RPMI7951 (cell line): ENCODE measurements at places on chromosomes 3 and 15.
A peak's percentile ranks its signal among the peaks of the same experiment; 100 is the strongest.

- no peak for DNase-seq
Measured at GRCh38 chr3:125192190-125193035, 20.1 kb downstream of the SLC12A8 start.

GRCh38 chr3:39295184-39295775 lies 15.4 kb upstream of the CX3CR1 start:
- DNase-seq, result no peak

DNA sequence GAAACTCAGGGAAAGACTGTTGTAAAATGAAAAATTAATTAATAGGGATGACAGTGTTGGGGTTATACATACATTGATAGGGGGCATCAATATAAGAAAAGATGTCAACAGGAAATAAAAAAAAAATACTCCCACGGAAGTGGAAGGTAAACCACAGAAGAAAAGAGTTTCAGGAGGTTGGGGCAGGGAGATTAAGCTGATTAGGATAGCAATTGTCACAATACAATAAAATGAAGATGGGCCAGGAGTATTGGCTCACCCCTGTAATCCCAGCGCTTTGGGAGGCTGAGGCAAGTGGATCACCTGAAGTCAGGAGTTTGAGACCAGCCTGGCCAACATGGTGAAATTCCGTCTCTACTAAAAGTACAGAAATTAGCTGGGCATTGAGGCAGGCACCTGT lies 536.1 kb downstream of the AGBL1 start:
- DNase-seq, result no peak

GRCh38 chr15:76840830-76841460 lies 64.2 kb downstream of the SCAPER start:
- DNase-seq, result peak; percentile 47

GRCh38 chr15:65901336-65901735 lies 32.0 kb downstream of the RAB11A start:
- no peak for DNase-seq

DNA sequence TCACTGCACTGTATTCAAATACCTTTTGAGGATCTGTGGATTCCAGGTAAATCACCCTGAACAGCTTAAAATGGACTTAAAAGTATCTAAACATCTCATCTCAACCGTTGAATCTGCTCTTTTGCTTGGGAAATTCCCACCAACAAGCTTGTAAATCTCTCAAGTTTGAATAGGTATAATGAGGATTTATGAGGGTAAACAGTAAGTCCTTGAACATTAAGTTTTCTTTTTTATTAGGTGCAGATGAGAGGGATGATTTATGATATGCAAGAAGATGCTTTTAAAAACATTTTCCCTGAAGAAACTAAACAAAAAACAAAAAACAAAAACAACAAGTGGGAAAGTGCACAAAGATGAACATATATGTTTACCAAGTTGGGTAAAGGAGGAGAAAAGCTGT lies 290.6 kb downstream of the ROBO1 start:
- DNase-seq, result no peak

DNA sequence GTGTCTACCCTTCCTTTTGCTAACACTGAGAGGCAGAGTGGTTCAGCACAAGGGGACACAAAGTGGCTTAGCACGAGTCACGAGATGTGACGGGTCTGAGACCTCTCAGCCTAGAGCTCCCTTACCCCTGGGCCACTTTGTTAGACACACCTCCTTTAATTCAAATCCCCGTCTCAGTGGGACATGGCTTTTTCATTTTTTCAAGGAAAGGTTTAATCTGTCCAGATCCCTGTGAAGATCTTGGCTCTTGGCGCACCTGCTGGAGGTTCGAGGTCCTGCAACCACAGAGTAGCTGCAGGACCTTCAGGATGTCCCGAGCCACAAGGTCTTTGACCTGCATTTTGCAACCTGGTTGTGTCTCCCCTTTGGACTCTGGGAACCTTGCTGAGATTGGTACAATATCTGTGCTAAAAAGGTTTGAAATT lies 52.0 kb downstream of the LPP start:
- DNase-seq, result no peak

DNA sequence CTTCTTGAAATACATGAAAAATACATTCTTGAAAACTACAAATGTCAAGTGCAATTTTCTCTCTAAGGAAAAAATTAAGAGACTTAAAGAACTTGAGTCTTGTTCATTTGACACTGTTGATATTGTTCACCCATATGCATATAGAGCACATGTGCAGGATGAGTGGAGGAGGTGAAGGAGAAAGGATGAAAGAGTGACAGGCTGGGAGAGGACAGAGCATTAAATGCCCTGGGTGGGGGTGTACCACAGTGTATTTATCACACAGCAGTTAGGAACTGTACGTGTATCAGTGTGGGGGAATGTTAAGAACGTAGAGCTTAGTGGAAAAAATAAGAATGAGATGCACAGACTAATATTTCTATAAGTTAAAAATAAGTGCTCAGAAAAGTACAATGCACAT lies 45.7 kb downstream of the CTDSPL start:
- DNase-seq, result no peak

- DNase-seq, result no peak
Measured at GRCh38 chr15:52672661-52673060, 6.5 kb downstream of the ATOSA start.

GRCh38 chr3:42728056-42728455 lies 25.5 kb upstream of the HHATL start:
- DNase-seq, result no peak

- DNase-seq, result no peak
Measured at GRCh38 chr3:176619833-176620232, 577.4 kb downstream of the TBL1XR1 start.

GRCh38 chr15:42014406-42014805 lies 6.4 kb downstream of the PLA2G4E start:
- no peak for DNase-seq

DNA sequence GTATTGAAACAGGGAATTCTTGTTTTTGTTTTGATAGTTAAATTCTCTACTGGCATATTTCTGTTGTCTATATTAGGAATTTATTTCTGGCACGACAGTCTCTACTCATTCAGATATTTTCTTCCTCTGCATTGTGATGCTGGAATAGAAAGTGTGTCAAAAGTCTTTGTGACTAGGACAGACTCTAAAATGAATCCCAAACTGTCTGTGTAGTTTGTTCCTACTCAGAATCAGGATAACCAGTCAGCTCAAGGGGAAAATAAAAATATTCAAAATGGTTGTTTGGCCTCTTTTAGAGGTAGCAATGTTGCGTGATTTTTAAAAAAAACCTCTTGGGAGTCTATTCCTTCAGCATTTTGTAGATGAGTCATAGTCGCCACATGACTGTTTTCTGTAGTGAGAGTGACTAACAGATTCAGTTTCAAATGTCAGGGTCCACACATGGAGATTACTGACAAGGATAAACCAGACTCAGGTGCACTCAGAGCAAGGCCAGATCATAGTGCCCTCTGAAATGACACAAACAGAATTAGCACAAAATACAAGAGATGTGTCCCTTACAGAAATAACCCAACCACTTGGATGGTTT lies 13.1 kb downstream of the SLC7A14 start:
- peak; percentile 90 for DNase-seq

DNA sequence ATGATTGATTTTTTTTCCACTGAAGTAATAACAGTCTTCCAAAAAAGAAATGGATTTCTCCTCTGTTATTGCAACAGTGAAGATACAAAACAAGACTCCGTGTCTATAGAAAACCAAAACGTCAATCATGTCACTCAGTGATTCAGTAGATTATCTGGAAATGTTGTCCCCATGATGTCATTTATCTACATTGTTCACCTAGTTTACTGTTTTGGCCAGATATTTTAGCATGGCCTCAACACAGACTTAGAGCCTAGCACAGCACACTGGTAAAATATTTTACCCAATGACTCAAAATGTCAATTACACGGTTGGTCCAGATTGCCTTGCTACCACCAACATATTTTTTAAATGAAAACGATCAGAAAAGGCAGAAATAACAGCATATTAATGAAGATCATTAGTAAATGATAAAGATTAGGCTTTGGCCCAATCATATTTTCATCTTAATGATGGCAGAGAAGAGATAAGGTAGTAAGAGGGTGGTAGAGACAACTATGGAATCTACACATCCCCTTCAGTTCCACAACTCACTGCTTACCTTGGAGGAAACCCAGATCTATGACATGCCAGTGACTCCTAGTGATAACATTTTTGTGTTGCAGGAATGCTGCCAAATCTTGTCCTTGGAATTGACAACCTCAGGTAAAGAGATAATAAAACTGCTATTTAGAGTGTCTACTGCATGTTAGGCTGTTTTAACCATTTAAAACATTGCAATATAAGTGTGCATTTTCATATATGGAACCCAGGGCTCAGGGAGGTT lies 347.7 kb upstream of the ARPP21 start:
- no peak for DNase-seq

DNA sequence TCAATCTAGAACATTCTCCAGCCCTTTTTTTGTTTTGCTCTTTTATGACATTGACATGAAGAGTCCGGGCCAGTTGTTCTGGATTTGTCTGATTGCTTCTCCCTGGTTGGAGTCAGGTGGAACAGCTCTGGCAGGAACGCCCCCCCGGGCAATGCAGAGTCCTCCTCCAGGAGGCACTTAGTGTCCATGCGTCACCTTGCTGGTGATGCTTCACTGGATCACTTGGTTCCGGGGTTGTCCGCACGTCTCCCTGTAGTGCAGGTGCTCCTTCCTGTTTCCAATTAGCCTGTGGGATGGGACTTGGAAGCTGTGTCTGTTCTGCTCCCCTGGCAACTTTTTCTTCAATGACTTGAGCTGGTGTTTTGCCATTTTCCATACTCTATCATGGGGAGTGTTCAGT lies 9.8 kb downstream of the CSK start:
- DNase-seq, result no peak

DNA sequence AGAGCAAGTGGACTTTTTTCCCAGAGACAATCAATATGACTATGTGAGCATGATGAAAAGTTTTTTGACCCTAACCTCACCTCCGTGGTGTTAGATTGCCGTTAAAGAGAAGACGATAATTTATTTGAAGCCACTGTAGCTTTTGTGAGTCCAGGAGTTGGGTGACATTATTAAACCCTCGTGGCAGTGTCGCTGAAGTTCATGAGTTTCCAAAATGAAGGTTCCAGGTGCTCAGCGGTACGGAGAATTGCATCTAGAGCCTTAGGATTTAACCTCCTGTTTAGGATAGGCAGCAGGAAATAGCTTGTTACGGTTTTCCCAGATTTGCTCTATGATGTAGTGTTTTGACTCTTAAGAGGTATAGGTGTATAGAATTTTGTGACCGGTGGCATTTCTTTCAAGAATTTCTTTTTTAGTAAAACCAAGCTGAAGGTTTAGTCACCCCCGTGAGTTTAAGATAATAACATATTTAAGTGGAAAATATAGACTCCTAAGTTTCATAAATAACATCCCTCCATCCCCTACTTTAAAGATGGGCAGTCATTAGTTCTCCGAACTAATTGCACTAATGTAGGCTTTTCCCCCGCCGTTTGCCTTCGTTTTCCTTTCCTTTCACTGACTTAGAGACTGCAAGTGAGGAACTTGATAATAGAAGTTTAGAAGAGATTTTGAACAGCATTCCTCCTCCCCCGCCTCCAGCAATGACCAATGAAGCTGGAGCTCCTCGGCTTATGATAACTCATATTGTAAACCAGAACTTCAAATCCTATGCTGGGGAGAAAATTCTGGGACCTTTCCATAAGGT lies 2.0 kb downstream of the SMC4 start:
- peak; percentile 72 for DNase-seq

GRCh38 chr3:149898771-149899170 lies 71.9 kb downstream of the PFN2 start:
- peak; percentile 64 for DNase-seq

GRCh38 chr3:141441381-141442364 lies 45.2 kb upstream of the RASA2 start:
- peak; percentile 63 for DNase-seq

DNA sequence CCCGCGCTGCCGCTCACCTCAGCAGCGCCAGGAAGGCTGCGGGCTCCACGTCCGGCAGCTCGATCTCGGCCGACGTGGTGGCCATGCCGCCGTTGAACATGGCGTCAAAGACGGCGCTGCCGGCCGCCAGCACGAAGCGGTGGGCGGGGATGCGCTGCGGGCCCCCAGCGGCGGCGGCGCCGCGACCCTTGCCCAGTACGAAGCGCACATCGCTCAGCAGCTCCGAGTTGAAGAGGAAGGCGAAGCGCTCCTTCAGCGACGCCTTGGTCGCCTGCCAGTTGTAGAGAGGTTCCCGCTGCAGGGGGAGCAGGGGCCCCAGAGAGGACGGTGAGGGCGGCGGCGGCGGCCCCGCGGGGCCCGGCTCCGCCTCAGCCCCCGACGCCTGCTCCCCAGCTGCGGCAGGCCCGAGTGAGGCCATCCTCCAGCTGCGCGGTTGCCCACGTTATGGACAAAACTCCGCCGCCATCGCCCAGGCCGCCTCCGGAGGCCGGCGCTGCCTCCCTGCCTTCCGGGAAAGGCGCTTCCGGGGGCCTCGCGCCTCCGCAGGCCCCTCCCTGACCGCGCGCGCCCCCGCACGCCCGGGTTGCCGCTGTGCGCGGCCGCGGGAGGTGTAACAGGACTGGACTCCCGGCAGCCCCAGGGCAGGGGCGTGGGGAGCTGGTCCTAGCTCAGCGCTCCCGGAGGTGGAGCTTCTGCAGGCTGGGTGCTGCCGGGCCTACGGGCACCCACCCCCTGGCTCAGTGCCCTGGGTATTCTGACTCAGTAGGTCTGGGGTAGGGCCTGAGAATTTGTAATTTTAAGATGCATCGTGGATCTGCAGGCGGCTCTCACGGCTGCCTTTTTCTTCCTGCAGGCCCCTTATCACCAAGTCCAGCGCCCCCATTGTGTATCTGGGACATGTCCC lies at the start of gene BTBD1:
Gene BTBD1, minus strand, starts transcription at position 519 of the 904 bp plus-strand sequence. Its CDS starts 101 bp downstream, at position 418.
- peak; percentile 98 for DNase-seq

DNA sequence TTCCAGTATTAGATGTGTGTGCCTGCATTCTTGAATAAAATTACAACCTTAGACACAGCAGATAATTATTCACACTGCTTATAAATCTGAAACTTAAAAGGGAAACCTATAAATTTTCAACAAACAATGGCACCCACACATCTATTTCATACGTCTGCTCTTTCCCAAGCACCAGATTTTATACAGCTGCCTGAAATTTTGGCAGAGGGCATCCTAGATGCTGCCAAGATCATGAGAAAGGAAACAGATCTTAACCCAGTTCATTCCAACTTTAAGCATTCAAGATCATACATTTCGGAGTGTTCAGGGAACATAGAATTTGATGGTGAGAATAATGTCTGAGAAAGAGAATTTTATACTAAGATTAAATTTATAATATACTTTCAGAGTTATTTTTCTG lies 53.1 kb downstream of the CLDN1 start:
- DNase-seq, result no peak

GRCh38 chr3:175192536-175192935 lies 333.4 kb downstream of the NAALADL2 start:
- DNase-seq, result no peak

GRCh38 chr3:65020281-65021160 lies 332.7 kb upstream of the ADAMTS9 start:
- no peak for DNase-seq

- no peak for DNase-seq
Measured at GRCh38 chr3:37598808-37599581, 262.7 kb upstream of the CTDSPL start.

- DNase-seq, result no peak
Measured at GRCh38 chr3:54706738-54707137, 221.1 kb downstream of the LRTM1 start.
